ENCODE measurements at places on chromosomes 13 and 19.

DNA sequence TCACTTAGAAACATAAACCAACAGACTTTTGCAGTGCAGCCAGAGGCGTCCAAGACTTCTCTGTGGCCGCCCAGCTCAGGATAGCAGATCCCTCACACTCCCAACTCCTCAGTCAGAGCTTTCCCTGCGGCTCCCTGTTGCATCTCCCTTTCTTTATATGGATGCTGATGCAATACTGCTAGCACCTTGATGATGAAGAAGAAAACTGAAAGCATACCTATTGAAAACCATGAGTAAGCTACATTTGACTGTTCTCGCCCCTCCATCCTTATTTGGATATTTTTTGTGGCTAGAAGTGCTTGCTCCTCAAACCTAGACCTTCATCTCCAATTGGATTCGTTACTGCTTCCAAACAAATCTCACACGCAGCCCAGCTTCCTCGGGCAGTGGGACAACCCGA is 57.3 kb upstream of the UBL3 start:
- no peak for DNase-seq

DNA sequence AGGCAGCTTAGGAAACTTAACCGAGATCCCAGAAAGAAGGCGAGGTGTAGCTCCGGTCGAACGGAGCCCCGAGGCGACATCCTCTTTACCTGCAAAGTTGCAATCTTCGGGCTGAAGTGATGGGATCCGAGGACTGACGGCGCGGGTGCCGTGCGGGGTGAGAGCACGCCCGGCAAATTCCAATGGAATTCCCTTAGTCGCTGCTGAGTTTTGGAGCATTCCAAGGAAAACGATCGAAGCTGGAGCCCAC is 141 bp downstream of the TRPC4 start:
- no peak for DNase-seq

- no peak for DNase-seq
These were observed 547.9 kb downstream of the FGF9 start for GRCh38 chr13:22218797-22219196.

DNA sequence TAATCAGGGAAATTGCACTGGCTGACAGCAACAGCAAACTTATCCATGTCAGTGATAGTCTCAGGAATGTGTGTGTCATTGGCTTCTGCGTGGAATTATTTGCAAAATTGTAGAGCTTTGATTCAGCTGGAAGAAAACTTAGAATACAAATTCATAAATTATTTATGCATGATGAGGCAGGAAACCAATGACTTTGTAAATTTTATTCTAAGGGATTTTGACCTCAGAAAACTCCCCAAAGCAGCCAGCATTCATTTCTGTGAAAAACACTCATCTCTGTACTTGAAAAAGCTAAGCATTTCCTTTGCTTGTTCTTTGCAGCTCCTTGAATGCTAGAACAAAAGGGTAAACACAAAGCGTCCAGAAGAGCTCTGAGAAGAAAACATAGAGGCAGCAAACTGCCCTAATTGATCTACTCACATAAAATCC is 162.4 kb downstream of the DCT start:
- DNase-seq: no peak

- no peak for DNase-seq
These were observed 78.0 kb upstream of the TRPC4 start for GRCh38 chr13:37947419-37948140.

DNA sequence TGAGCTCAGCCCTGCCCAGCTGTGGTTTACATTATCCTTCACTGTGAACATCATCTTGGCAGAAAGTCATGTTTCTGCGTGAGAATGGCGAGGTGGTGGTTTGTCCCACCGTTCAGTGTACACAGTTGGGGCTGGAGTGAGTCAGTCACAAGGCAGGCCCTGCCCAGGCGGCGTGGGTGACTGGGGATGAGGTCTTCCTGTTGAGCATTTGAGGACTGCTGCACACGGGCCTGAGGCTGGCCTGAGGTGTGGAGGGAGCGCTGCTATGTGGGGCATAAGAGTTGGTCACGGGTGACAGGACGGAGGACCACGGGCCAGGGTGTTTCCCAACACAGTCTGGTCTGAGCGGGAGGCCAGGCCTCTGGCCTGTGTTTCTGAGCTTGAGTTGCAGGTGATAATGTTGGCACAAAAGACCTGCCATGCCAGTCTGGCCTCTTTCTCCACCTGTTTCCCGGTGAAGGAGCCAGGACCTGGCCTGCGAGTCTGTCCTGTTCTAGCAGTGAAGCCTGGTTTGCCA is 13.4 kb upstream of the C19orf33 start:
- DNase-seq: no peak

DNA sequence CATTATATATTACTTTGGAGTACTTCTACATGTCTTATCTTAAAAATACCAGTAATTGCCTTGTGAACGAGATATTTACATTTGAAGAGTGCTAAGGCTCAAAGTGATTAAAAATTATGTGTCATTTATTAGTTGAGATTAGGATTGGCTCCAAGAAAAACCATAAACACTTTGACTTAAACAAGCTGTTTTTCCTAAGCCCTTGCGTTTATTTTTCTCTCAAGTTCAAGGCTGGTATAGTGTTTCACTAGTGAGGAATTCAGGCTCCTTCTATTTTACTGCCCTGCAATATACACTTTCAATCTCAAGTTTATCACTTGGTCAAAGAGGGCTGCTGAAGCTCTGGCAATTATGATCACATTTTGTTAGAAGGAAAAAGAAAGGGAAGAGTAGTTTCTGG is 49.9 kb downstream of the UFM1 start:
- no peak for DNase-seq

GRCh38 chr13:24632382-24633121 is 47.7 kb upstream of the ATP12A start:
- DNase-seq: no peak

- no peak for DNase-seq
These were observed 313.8 kb upstream of the NBEA start for GRCh38 chr13:34628209-34628682.

- DNase-seq: no peak
These were observed 74.2 kb downstream of the RASA3 start for GRCh38 chr13:114058051-114058867.

GRCh38 chr13:110126391-110126961 is 180.5 kb downstream of the COL4A1 start:
- no peak for DNase-seq

- DNase-seq: no peak
These were observed 319 bp downstream of the NKG7 start for GRCh38 chr19:51372021-51372648.

- DNase-seq: no peak
These were observed 1439.4 kb downstream of the UQCRFS1 start for GRCh38 chr19:27773318-27774094.

DNA sequence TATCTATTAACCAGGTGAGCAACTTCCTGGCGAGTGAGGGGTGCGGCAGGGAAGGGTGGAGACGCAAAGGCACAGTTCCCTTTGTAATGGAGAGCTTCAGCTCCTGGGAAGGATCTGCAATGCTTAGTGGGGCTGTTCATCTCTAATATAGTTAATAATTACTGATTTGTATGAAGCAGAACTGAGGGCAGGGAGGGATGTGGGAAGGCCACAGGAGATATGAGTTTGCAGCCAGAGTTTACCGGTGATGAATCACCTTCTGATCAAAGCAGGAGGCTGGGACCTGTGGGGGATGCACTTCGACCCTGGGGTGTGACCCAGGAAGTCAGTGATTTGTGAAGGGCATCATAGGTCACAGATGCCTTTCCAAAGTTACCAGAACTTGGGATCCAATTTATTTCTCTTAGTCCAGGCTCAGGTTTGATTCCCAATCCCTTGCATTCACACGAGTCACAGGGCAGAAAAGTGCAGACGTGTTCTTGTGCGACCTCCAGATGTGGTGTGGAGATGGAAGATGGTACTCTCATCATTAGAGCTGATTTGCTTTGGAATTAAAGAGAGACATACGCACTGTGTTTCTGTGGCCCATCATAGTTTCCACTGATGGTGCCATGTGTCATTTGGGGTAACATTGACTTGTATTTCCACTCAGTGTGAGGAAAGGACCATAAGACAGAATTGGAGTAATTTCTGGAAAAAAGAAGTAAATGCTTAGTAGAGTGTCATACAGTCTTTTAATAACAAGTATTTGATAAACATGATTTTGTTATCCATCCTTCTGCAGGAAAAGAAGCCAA is 55.0 kb downstream of the LRCH1 start:
- no peak for DNase-seq

DNA sequence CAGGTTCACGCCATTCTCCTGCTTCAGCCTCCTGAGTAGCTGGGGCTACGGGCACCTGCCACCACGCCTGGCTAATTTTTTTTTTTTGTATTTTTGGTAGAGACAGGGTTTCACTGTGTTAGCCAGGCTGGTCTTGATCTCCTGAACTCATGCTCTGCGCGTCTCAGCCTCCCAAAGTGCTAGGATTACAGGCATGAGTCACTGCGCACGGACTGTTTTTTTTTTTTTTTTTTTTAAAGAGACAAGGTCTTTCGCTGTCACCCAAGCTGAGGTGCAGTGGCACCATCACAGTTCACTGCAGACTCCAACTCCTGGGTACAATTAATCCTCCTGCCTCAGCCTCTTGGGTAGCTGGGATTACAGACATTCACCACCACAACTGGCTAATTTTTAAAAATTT is 8.2 kb upstream of the ADAMTS10 start:
- no peak for DNase-seq

DNA sequence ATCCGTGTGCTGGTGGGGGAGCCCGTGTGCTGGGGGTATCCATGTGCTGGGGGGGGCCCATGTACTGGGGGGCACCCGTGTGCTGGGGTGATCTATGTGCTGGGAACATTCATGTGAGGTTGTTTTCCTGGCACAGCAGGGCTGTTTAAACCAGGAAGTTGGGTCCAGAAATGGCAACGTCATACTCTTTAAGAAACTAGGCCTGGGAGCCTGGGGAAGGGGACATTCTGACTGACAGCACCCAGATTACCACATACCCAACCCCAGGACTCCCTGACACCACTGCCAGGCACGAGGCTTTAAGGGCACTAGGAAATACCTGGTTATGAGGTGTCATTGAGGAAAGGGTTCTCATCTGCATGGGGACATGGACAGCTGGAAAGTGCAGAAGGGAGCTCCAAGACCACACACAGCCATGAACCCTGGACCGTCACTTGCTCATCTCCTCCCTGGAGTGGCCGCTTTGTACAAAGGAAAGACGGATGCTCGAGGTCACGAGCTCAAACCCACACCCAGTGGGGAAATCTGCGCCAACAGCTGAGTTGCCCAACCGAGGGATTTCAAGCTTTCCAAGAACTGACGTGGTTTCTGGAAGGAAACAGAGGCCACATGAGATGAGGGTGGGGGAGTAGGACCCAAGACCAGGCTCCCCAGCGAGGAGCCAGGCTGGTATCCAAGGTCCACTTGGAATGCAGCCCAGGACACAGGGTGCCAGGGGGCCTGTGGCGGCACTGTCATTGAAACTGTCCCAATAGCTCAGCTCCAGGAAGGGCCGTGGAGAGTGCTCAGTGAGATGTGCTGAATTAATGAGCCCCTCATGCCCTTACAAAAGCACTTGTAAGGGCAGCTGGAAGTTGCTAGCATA is 40.9 kb downstream of the RAB20 start:
- no peak for DNase-seq

DNA sequence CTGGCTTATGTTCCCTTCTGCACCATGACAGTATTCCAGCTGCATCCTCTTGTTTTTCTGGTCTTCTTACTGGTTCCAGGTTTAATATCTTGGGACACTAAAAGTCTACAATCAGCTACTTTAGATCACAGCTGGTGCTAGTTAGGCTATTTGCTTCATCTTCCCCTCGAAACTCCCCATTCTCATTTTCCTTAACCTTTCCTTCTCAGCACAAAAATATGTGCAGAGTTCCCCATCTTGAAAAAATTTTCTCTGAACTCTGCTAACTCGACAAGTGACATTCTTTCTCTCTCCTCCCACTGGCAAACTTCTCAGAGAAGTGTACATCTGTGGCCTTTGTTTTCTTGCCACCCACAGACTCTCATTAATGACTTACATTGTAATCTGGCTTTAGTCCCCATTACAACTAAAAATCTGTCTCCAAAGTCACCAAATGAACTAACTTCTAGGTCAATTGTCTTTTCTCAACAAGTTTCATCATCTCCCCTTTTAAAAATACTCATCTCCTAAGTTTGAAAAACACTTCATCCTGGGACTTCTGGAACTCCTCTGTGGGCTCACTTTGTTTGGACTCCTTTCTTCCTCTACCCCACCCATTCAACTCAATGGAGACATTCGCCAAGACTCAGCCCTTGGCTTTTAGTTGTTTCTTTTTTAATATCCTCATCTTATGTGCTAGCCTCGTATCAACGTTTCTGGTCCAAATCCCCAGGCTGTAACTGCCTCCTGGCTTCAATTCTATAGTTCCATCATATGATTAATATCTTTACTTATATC is 7.1 kb upstream of the KL start:
- DNase-seq: no peak

- no peak for DNase-seq
These were observed 2.0 kb downstream of the FARP1 start for GRCh38 chr13:98144801-98145350.

DNA sequence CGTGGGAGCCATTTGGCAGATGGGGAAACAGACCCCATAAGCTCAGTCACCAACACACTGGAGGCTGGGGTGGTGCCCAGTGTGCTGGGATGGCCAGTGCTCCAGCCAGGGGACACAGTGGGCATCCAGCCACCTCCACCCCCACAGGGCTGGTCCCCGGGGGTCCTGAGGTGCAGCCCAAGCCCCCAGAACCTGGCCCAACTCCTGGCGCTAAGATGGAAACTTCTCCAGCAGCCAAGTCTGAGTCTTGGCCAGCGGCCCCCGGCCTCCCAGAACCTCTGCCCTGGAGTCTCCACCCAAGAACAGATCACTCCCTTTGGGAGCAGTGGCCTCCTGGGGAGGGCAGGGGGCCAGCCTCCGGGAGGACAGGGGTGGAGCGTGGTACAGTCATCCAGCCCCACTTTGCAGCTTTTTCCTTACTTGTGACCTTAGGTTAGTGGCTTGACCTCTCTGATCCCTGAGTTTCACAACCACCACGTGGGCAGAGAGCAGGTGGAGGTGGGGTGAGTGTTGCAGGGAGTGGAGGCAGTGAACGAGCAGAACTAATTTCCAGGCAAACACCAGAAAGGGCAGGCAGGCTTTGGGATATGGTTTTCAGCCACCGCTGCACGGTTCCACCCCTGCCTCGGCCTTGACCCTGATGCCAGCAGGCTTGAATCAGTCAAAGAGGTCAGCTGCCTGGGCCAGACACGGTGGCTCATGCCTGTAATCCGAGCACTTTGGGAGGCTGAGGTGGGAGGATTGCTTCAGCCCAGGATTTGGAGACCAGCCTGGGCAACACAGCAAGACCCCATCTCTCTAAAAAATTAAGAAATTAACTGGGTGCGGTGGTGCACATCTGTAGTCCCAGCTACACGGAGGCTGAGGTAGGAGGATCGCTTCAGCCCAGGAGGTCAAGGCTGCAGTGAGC is 4.3 kb upstream of the NRTN start:
- DNase-seq: no peak

DNA sequence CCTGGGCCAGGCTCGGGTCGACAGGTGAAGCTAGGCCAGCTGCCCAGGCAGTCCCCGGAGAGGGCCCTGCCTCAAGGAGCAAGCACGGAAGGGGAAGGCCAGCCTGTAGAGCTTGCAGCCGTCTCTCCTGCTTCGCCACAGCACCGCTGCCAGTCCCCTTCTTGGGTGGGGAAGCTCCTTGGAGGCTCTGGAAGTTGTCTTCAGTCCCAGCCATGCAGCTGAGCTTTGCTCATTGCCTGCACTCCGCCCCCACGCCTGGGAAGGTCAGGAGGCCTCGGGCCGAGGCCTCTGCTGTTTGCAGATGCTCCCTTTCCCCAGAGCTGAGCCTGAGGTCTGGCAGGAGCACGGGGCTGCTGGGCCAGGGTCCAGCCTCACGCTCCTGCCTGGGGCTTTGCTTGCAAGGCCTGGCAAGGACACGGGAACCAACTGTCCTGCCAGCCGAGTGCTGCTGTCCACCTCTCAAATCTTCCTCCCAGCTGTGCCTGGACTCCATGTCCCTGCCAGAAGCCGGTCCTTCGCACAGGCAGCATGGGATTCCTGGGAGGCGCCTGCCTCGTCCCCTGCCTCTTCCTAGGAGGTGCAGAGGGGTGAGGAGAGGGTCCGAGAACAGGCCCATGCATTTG is 13.3 kb downstream of the PLEKHF1 start:
- no peak for DNase-seq
